ENCODE measurements at places on chromosomes 3 and 15.

GRCh38 chr3:55180936-55181535, 253.2 kb upstream of the LRTM1 start:
- no peak overlapping the region for H3K27ac ChIP-seq
- H3K36me3 ChIP-seq = no peaks in the 10 kb centered on the region
- no peak for DNase-seq
- no peak overlapping the region for H3K4me3 ChIP-seq
- no peaks in the 10 kb centered on the region for H3K27me3 ChIP-seq
- no peaks in the 10 kb centered on the region for H3K4me1 ChIP-seq

- H3K27ac ChIP-seq = no peak overlapping the region
- no peak for DNase-seq
- H3K27me3 ChIP-seq = no peaks in the 10 kb centered on the region
- no peaks in the 10 kb centered on the region for H3K36me3 ChIP-seq
- no peak overlapping the region for H3K4me3 ChIP-seq
- H3K4me1 ChIP-seq = no peaks in the 10 kb centered on the region
Observed at GRCh38 chr3:167450195-167450594, 23.6 kb downstream of the SERPINI2 start.

DNA sequence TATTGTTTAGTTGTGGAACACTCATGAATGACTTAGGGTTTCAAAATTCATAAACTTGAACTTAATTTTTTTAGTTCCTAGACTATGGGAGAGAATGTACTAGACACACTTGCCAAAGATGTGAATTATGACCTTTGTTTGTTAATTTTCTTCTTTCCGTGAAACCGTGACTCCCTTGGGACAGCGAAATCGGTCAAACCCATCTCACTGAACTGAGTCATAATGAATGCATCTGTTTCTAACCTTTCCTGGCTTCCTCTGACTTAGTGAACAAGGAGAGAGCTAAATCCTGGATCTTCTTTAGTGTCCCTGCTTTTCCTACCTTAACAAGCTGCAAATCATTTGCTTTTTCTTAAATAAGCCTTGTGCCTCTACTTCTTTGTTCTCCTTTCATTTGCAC, 85.5 kb downstream of the LARS2 start:
- H3K36me3 ChIP-seq = peaks cover 44% of the 10 kb centered on the region
- H3K27ac ChIP-seq = no peak overlapping the region
- no peak overlapping the region for H3K4me3 ChIP-seq
- H3K4me1 ChIP-seq = no peaks in the 10 kb centered on the region
- DNase-seq = no peak
- no peaks in the 10 kb centered on the region for H3K27me3 ChIP-seq

GRCh38 chr3:83890039-83890762, 1068.6 kb upstream of the CADM2 start:
- no peaks in the 10 kb centered on the region for H3K27me3 ChIP-seq
- no peaks in the 10 kb centered on the region for H3K4me1 ChIP-seq
- no peak overlapping the region for H3K4me3 ChIP-seq
- DNase-seq = no peak

GRCh38 chr3:43223670-43224364, 62.5 kb upstream of the SNRK start:
- H3K36me3 ChIP-seq = no peaks in the 10 kb centered on the region
- peak; percentile 52 for DNase-seq
- H3K4me3 ChIP-seq = no peak overlapping the region
- H3K27me3 ChIP-seq = no peaks in the 10 kb centered on the region

- H3K27ac ChIP-seq = no peak overlapping the region
- H3K36me3 ChIP-seq = no peaks in the 10 kb centered on the region
- H3K4me1 ChIP-seq = no peaks in the 10 kb centered on the region
- H3K27me3 ChIP-seq = no peaks in the 10 kb centered on the region
- DNase-seq = no peak
Observed at GRCh38 chr15:64755427-64755940, 19.9 kb downstream of the RBPMS2 start.

DNA sequence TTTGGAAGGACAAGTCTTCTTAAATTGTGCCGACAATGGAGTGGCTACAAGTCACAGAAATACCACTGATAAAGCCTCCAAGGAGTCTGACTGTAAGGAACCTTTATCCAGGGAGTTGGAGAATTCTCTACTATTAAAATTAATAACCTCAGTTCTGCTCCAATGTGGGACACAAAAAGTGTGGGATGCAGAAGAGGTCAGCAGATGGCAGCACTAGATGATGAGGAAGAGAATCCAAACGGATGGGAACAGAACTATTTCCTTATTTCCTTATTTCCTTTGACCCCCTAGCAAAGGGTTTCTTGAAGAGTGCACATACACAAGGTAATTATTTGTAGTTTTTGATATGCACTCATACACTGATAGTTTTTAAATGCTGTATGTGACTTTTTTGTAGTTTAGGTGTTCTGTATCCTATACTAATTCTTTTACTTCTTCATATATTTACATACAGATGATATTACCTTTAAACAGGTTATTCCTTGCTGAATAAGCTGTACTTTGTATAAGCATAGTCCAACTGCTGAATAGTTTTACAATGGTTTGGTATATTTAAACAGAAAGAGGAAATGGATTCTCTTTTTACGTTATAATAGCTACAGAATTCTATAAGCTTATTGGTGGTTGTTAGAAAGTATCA, 25.6 kb upstream of the NLGN1 start:
- H3K4me3 ChIP-seq = no peak overlapping the region
- no peaks in the 10 kb centered on the region for H3K4me1 ChIP-seq
- H3K36me3 ChIP-seq = no peaks in the 10 kb centered on the region
- no peak for DNase-seq
- no peak overlapping the region for H3K27ac ChIP-seq

GRCh38 chr3:38085311-38085942, 46.4 kb downstream of the DLEC1 start:
- H3K27ac ChIP-seq = no peak overlapping the region
- H3K36me3 ChIP-seq = no peaks in the 10 kb centered on the region
- H3K4me1 ChIP-seq = no peaks in the 10 kb centered on the region
- no peaks in the 10 kb centered on the region for H3K27me3 ChIP-seq

GRCh38 chr3:44402548-44402947, 64.0 kb downstream of the TCAIM start:
- H3K36me3 ChIP-seq = peaks cover 3% of the 10 kb centered on the region
- no peaks in the 10 kb centered on the region for H3K4me1 ChIP-seq
- H3K4me3 ChIP-seq = no peak overlapping the region

- H3K27me3 ChIP-seq = peaks cover 18% of the 10 kb centered on the region
- H3K4me1 ChIP-seq = peaks cover 36% of the 10 kb centered on the region
- no peak overlapping the region for H3K4me3 ChIP-seq
- peaks cover 11% of the 10 kb centered on the region for H3K36me3 ChIP-seq
Observed at GRCh38 chr15:64149893-64150578, 1.5 kb upstream of the SNX22 start.

GRCh38 chr15:37888356-37888755, 46.1 kb upstream of the TMCO5A start:
- H3K4me3 ChIP-seq = no peak overlapping the region
- H3K4me1 ChIP-seq = no peaks in the 10 kb centered on the region
- no peak overlapping the region for H3K27ac ChIP-seq
- H3K27me3 ChIP-seq = no peaks in the 10 kb centered on the region
- no peaks in the 10 kb centered on the region for H3K36me3 ChIP-seq
- no peak for DNase-seq

DNA sequence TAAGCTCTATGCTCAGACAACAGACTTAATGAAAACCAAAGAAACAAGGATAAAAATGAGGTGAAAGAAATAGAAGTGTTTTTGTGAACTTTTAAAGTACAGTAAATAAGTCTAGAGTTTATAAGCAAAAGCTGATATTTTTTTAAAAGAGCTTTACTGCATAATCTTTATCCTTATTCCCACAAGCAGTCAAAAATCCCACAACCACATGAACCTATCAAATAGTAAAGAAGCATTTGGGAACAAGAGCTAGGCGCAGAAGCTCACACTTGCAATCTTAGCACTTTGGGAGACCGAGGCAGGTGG, 103.8 kb upstream of the TJP1 start:
- H3K27me3 ChIP-seq = peaks cover 8% of the 10 kb centered on the region
- H3K4me1 ChIP-seq = no peaks in the 10 kb centered on the region
- no peaks in the 10 kb centered on the region for H3K36me3 ChIP-seq
- DNase-seq = no peak

- peaks cover 43% of the 10 kb centered on the region for H3K27me3 ChIP-seq
- peaks cover 7% of the 10 kb centered on the region for H3K4me1 ChIP-seq
- H3K36me3 ChIP-seq = no peaks in the 10 kb centered on the region
Observed at GRCh38 chr3:32818970-32819511, 1.2 kb downstream of the TRIM71 start.

GRCh38 chr15:58631319-58631718, 118.2 kb downstream of the ADAM10 start:
- H3K4me1 ChIP-seq = no peaks in the 10 kb centered on the region
- DNase-seq = no peak
- peak overlapping the region; percentile 19 for H3K27ac ChIP-seq

- no peak overlapping the region for H3K27ac ChIP-seq
- peaks cover 11% of the 10 kb centered on the region for H3K27me3 ChIP-seq
- no peaks in the 10 kb centered on the region for H3K36me3 ChIP-seq
Observed at GRCh38 chr3:192916371-192917027, 1.2 kb downstream of the MB21D2 start.

DNA sequence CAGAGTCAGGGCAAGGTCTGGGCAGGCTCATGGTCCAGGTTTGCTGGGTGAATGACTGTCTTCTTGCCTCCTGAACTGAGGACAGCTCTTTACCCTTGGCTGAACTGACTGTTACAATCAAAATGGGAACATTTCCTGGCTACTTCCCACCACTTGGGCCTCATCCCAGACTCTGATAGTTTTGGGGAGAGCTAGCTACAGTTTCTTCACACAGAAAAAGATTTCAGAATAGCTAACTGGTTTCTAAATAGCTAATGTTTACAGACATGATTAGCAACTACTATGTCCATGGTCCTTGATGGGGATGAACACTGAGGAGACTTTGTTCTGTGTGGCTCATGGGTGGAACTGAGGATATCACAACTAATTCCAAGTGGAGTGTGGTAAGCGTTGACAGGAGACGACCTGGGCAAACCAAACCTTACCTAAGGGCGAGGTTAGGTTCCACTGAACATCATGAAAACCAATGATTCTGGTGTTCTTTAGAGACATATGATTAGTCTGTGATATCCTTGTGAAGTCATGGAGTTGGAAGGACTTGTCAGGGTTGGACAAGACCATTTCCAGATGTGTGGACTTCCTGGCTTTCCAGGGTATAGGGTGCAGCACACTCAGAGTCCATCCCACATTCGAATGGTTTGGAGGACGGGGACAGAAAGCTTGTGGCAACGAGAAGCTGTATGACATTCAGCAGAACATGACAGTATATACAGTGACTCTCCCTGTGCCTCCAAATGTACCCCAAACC, 7.3 kb downstream of the ALPK3 start:
- H3K27me3 ChIP-seq = no peaks in the 10 kb centered on the region
- H3K4me3 ChIP-seq = no peak overlapping the region
- H3K27ac ChIP-seq = no peak overlapping the region

DNA sequence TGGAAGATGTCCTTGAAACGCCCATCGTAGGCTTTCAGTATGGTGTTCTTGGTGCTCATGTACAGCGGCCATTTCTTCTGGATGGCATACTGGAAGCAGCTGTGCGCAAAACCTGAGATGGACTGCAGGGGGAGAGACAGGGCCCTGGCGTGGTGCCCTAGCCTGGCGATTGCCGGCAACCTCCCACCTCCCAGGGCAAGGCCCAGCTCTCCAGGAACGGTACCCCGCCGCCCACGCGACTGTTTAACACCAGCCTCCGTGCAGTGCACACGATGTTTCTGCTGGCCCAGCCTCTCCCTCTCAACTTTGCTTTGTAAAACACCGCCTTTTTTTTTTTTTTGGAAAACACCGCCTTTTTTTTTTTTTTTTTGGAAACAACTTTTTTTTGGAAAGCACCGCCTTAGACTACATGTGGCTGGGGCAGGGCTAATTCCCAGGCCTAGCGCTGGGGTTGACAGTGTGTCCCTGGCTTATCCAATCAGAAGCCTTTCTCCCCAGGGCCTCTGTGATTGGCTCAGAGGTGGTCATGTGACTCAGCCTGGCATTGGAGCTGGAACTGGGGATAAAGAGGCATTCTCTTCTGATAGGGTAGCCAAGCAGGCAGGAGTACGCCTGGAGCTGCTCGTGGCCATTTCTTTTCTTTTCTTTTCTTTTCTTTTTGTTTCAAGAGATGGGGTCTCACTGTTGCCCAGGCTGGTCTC, 14.7 kb downstream of the IDH2 start:
- peaks cover 13% of the 10 kb centered on the region for H3K4me1 ChIP-seq
- DNase-seq = no peak
- H3K36me3 ChIP-seq = peaks cover 83% of the 10 kb centered on the region
- no peak overlapping the region for H3K27ac ChIP-seq
- H3K4me3 ChIP-seq = no peak overlapping the region

GRCh38 chr15:76514282-76514681, 177.7 kb downstream of the ISL2 start:
- H3K36me3 ChIP-seq = no peaks in the 10 kb centered on the region
- no peak for DNase-seq
- no peaks in the 10 kb centered on the region for H3K27me3 ChIP-seq
- no peak overlapping the region for H3K27ac ChIP-seq

GRCh38 chr15:94100863-94101262, 130.5 kb upstream of the MCTP2 start:
- no peak overlapping the region for H3K27ac ChIP-seq
- H3K4me1 ChIP-seq = no peaks in the 10 kb centered on the region
- no peaks in the 10 kb centered on the region for H3K36me3 ChIP-seq
- no peak overlapping the region for H3K4me3 ChIP-seq
- H3K27me3 ChIP-seq = peaks cover 2% of the 10 kb centered on the region

DNA sequence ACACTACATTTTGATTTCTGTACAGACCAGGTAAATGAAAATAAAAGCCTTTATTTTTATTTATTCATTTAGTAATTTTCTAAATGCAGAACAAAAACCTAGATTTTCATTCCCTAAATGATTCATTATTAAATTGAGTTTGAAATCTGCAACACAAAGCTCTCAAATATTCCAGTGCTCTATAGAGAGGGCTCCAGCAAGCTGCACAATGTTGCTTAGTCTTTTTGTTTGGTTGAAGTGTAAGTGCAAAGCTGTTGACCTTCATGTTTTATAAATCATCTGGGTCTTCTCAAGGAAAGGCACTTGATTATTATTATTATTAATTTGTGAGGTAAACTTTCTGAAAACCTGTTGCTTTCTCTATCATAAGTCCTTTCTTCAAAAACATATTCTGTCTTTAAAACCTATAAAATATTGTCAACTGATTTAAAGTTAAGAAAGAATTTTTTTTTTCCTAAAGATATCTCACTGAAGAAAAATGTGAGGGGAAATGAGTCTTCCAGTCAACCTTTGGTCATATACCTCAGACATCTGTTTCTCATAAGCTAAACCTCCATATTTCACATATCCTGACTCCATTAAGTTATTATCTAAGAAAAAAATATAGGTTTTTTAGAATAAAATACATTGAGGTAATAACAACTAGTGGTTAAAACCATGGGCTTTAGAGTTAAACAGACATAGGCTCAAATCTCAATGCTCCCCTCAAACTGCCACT, 100.7 kb downstream of the ZIC4 start:
- H3K36me3 ChIP-seq = no peaks in the 10 kb centered on the region
- no peaks in the 10 kb centered on the region for H3K27me3 ChIP-seq
- H3K4me1 ChIP-seq = no peaks in the 10 kb centered on the region
- no peak overlapping the region for H3K27ac ChIP-seq
- no peak overlapping the region for H3K4me3 ChIP-seq
- DNase-seq = no peak

- no peaks in the 10 kb centered on the region for H3K36me3 ChIP-seq
- DNase-seq = no peak
- H3K27me3 ChIP-seq = no peaks in the 10 kb centered on the region
Observed at GRCh38 chr15:38220606-38221273, 31.9 kb upstream of the SPRED1 start.
